Smooth muscle cell of bladder (primary cell): ENCODE measurements at places on chromosomes 2 and 18. TPM values are rescaled to one million over a fixed set of nuclear protein-coding genes. Genes with fewer than 3 reads are reported as not detected.

Gene SKOR2
- not detected in 2 replicates for total RNA-seq

Gene LONRF2
- 0.28 TPM in 2 replicates for total RNA-seq

Gene MC4R
- not detected in 2 replicates for total RNA-seq

Gene CXCR1
- total RNA-seq = not detected in 2 replicates

Gene MAP2
- total RNA-seq = 0.37 and 0.71 TPM in 2 replicates

Gene EGR4
- total RNA-seq = not detected in 2 replicates

Gene TMEFF2
- 3.0 TPM in 2 replicates for total RNA-seq

Gene DNAJC5G
- not detected in 2 replicates for total RNA-seq

Gene GPAT2
- 2.3 and 3.1 TPM in 2 replicates for total RNA-seq

Gene ACMSD
- under 0.01 TPM in 1 of 2 replicates, not detected in the other for total RNA-seq

Gene PPP1R1C
- total RNA-seq = 1.00 TPM in 1 of 2 replicates, not detected in the other

Gene IL37
- not detected in 2 replicates for total RNA-seq

Gene SELENOI
- total RNA-seq = 13.7 and 15.1 TPM in 2 replicates

Gene ZBTB7C
- total RNA-seq = under 0.01 TPM in 2 replicates

Gene GCA
- 2.0 and 3.7 TPM in 2 replicates for total RNA-seq

Gene HRH4
- total RNA-seq = under 0.01 and 0.18 TPM in 2 replicates

Gene UBR3
- 30.7 and 32.9 TPM in 2 replicates for total RNA-seq

Gene BMP10
- not detected in 2 replicates for total RNA-seq

Gene ABCG5
- not detected in 2 replicates for total RNA-seq

Gene SERPINB13
- total RNA-seq = not detected in 2 replicates

Gene POTEE
- total RNA-seq = not detected in 2 replicates

Gene IGFBP5
- total RNA-seq = 928 and 1,359 TPM in 2 replicates

Gene CTNNA2
- total RNA-seq = not detected in 2 replicates

Gene ERMN
- total RNA-seq = not detected in 2 replicates

Gene SCTR
- total RNA-seq = not detected in 2 replicates

Gene SNED1
- total RNA-seq = 12.6 and 19.5 TPM in 2 replicates

Gene TMEM178A
- total RNA-seq = 1.3 and 1.7 TPM in 2 replicates

Gene GKN1
- total RNA-seq = not detected in 2 replicates

Gene HAAO
- 0.46 and 1.8 TPM in 2 replicates for total RNA-seq

Gene CAPN13
- total RNA-seq = not detected in 2 replicates

Gene CFAP65
- total RNA-seq = not detected in 2 replicates

Gene SFTPB
- total RNA-seq = not detected in 2 replicates

Gene PLEK
- 0.14 and 1.1 TPM in 2 replicates for total RNA-seq

Gene TXNDC2
- under 0.01 TPM in 2 replicates for total RNA-seq

Gene SLC40A1
- 28.0 and 103 TPM in 2 replicates for total RNA-seq

Gene MYOM1
- 1.3 and 2.5 TPM in 2 replicates for total RNA-seq

Gene DNAJC10
- total RNA-seq = 120 and 170 TPM in 2 replicates

Gene DQX1
- under 0.01 TPM in 1 of 2 replicates, not detected in the other for total RNA-seq

Gene LHCGR
- total RNA-seq = not detected in 2 replicates

Gene STON1
- total RNA-seq = 27.3 and 48.2 TPM in 2 replicates

Gene DCDC2C
- not detected in 2 replicates for total RNA-seq

Gene SLC5A7
- total RNA-seq = not detected in 2 replicates

Gene SGPP2
- total RNA-seq = not detected in 2 replicates

Gene GLI2
- total RNA-seq = 6.4 and 11.3 TPM in 2 replicates

Gene RAD51AP2
- total RNA-seq = not detected in 2 replicates

Gene GREB1L
- 0.09 TPM in 1 of 2 replicates, not detected in the other for total RNA-seq

Gene TUBA4B
- total RNA-seq = not detected in 2 replicates

Gene DNAH7
- 0.28 and 0.55 TPM in 2 replicates for total RNA-seq

Gene UPP2
- total RNA-seq = not detected in 2 replicates

Gene FBLN7
- 0.57 and 0.74 TPM in 2 replicates for total RNA-seq

Gene POTEJ
- not detected in 2 replicates for total RNA-seq

Gene DUSP2
- 0.28 and 1.8 TPM in 2 replicates for total RNA-seq

Gene EPHA4
- 26.7 and 39.5 TPM in 2 replicates for total RNA-seq

Gene LRRC30
- not detected in 2 replicates for total RNA-seq

Gene ALPG
- not detected in 2 replicates for total RNA-seq

Gene MPP4
- total RNA-seq = 0.65 and 1.1 TPM in 2 replicates

Gene PLEKHH2
- total RNA-seq = 4.6 and 5.3 TPM in 2 replicates

Gene CYP27A1
- 17.1 and 19.9 TPM in 2 replicates for total RNA-seq
